ENCODE measurements at places on chromosomes 7 and 10.

DNA sequence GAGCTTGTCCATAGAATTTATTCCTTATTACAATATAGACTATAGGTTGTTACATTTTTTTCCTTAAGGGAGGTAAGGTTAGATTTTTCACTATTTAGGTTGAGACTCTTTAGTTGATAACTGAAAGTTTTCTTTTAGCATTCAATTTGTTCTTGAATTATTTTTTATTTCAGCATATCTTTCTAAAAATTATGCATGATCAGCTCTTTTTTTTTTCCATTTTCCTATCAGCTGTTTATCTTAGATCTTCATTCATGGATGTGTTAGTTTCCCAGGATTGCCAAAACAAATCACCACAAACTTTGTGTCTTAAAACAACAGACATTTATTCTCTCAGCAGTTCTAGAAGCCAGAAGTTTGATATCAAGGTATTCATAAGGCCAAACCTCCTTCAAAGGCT lies 915.9 kb upstream of the C7orf33 start:
- no peak for DNase-seq

- no peak for DNase-seq
Observed at GRCh38 chr10:113320211-113320610, 232.6 kb upstream of the HABP2 start.

DNA sequence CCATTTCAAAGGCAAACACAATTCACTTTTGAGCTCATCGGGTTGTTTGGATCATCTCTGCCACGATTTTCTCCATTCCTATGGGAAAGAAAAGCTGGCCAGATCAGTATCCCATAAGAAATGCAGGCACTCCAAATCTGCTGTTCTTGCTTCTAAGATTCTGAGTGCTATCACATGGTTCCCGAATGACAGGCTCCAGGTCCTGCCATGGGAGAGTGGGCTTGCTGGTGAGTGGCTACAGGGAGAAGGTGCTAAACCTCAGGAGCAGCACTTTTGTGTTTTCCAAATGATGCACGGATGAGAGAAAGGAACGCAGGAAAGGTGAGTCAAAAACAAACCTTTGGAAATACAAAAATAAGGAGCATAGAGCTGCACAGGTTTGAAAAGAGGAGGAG lies 32.1 kb downstream of the MTURN start:
- no peak for DNase-seq

DNA sequence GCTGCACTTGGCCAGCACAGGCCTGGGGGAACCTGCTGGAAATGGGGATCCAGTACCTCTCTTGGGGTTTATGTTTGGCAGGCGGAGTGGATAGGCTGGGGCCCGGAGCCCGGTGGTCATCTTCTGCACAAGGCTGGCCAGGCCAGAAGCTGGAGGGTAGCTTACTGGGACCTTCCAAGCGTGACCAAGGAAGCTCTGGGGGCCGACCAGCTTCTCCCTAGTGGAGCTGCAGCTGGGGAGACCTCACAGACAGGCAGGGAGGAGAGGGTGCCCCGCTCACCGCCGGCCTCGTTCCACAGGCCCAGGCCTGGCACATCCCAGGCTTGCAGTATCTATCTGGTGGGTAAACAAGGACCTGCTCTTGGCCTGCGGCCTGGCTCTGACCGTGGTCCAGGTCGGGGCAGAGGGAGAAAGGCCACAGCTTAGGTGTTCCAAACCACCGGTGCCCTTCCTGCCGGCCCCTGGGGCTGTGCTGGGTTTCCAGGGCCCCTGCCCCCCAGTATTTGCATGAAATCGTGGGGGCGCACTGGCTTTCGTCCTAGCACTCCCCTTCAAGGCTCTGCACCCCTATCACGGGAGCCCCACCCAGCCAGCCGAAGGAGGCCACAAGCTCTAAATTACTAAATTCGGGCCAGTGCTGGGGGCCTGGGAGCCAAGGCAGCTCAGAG lies 1.5 kb upstream of the ELFN1 start:
- DNase-seq: peak; percentile 18

GRCh38 chr7:2527505-2528467 lies 8.2 kb downstream of the LFNG start:
- no peak for DNase-seq

DNA sequence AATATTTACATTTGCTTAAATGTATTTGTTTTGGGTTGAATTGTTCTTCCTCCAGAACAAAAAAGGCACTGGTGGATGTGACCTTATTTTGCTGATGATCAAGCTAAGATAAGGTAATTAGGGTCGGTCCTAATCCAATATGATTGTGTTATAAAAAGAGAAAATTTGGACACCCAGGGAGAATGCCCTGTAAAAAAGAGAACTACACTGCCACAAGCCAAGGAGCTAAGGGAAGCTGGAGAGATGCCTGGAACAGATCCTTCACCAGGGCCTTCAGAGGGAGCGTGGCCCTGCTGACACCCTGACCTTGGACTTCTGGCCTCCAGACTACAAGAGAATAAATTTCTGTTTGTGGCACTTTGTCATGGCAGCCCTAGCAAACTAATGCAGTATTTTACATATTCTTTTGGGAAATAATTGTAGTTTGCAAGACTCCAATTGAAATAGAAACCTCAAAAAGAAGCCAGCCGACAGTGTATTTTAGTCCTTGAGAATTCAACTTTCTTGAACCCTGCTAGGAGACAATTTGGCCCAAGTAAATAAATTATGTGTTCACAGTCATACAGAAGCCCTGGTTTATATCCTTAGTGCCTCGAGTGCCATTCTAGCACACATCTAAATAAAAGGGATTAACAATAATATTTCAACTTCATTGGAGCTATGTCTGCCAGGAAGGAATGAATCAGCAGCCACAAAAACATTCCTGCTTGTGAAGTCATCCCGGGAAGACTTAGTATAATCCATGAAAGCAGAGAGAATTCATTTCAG lies 164.6 kb downstream of the PKD1L1 start:
- no peak for DNase-seq

DNA sequence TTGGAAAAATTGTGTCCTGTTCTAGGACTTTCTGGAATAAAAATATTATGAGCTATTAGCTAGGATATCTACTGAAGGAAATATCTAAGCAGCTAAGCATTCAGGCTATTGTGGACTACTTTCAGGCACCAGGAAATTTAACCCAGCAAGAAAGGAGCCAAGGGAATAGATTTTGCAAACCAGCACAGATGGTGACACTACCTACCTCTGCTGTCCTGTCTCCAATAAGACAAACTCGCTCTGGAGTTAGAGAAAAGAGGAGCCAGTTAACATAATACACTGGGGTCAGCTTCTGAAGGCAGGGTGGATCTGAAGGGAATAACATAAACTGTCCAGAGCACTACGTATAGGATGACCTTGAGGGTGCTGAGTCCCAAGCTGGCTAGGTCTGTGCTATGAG lies 223.7 kb upstream of the PRSS58 start:
- DNase-seq: no peak

DNA sequence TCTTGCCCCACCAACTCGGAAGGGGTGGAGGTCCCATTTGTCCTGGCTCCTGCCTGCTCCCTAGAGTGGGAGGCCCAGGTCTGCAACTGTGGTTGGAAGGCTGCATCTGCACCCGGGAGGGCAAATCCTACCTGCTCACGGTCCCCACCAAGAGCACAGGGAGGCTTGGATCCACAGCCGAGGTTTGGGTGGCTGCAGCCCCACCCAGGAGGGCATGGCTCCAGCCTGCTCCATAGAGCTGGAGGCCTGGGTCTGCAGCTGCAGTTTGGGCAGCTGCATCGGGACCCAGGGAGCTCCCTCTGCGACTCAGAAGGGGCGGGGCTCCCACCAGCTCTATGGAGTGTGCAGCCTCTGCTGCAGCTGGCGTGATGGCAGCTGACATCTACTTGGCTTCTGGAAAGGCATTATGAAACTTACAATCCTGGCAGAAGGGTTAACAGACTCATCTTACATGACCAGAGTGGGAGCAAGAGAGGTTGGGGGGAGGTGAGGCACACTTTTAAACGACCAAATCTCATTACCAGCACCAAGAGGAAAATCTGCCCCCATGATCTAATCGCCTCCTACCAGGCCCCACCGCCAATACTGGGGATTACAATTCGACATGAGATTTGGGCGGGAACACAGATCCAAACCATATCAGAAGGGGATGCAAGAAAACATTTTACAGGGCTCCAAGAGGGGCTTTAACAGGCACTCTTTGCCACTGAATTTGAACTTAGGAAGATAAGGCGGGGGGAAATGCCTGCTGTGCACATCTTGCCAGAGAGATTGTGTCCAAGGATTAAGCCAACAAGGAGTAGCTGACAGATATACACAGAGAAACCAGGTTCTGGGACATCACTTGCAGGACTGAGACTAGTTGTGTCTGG lies 8.2 kb upstream of the BLVRA start:
- DNase-seq: no peak

DNA sequence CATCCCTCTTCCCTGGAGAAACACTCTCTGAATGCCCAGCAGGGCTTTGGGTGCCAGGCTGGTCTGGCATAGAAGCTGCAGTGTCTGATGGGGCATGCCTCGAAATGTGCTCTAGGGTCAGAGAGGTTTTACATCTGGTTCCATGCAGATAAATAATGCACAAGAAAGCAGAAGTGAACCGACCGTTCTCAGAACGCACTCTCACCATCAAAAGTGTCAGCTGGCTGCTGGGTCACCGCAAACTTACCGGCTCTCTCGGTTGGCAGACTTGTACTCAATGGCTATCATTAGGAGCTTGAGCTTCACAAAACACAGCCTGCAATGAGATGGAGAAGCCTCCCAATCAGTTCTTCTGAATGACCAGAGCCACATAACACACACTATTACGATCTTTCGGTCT lies 610.0 kb downstream of the KCNMA1 start:
- DNase-seq: no peak
